ENCODE measurements at places on chromosomes 16 and 17.

- no peak for DNase-seq
Observed at GRCh38 chr16:68860978-68861892, 17.9 kb downstream of the TANGO6 start.

DNA sequence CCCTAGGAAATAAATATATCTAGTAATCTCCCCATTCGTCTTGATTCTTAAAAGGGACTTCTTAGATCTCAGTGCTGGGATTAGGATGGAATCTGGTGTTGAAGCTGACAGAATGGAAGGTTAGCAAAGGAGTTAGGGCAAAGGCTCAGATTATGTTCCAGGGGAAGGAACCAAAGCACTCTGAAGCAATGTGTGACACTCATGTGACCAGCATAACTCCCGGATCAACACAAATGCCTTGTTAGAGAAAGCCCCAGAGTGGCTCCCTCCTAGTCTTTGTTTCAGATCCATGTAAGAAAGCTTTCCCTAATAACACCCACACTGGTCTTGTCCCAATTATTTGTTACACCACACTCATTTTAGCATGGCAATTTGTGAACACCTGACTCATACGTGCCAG is 62.6 kb upstream of the ERN1 start:
- no peak for DNase-seq

DNA sequence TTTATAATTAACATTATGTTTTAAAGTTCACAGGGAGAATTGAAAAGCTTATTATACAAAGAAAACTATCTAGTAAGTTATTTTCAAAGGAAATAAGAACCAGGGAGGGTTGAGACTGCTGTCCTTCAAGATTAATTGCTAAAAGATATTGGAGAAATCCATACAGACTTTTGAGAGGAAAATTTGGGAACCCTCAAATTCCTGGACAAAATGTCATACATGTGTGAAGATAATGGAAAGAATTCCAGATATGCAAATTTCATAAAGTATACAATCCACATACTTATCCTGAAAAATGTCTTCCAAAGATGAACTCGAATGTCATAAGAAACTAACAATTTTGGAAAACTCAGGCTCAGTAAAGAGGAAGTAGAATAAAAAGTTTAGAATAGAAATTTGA is 213.8 kb downstream of the HS3ST3A1 start:
- DNase-seq, result no peak

DNA sequence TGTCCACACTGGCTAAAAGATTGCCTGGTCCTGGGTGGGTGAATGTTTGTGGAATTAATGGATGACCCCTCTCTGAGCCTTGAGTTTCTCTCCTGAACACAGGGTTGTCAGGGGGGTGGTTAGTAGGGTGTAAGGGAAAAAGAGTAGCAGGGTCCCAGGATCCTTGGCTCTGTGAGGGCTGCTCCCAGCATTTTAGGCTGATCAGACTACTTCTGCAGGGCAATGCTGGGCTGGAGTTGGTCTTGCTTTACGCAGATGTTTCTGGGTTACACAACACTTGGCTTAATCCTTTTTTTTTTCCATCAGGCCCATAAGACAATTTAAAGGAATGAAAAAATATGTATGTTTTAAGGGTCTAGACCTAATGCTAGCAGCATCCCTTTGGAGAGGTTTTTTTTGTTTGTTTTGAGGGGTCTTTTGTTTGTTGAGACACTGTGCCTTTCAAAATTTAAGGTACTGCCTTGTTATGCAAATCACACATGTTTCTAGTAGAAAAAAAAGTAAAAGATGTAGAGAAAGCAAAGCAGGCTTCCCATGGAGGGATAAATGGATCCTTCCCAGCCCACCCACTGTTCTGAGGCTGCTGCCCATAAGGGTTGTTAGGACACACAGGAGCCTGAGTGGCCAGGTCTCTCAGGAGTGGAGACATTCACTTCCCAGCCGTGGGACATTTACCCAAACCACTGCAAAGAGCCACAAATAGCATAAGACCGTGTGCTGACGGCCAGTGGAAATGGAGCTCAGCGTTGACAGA is 225.6 kb upstream of the HSBP1 start:
- DNase-seq, result no peak

DNA sequence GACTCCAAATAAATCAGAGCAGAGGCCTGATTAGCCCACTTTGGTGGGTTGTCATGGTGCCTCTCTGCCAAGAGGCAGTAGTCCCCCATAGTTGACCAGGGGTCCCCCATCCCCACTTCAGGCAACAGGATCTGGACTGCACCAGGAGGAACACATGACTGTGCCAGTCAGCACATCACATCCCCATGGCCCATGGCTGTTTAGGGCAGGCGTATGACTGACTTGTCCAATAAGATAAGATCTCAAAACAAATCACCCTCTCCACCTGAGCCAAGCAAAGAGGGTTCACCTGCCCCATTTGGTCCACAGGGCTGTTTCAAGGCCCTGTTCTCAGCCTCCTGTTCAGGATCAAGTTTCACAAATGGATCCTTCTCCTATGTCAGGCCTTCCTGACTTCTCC is 93.3 kb downstream of the C16orf78 start:
- DNase-seq, result peak; percentile 28

Data from ureter (tissue), 1 donor.